ENCODE measurements at places on chromosomes 3 and 15.

GRCh38 chr3:142863010-142863817, 25.7 kb downstream of the PCOLCE2 start:
- no peak for DNase-seq

DNA sequence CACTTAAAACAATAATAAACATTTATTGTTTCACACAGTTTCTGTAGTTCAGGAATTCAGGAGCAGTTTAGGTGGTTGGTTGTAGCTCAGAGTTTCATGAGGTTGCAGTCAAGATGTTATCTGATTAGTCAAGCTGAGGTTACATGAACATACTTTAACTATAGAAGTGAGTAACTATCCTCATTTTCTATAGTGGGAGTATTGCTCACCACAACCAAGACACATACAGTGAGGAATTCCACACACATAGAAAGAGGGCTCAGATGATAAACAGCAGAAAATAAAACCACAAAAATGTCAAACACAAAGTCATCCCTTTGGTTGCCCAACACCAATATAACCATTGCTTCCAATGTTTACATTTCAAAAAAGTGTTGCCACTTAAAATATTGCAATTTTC, 13.6 kb downstream of the SCN11A start:
- no peak for DNase-seq

DNA sequence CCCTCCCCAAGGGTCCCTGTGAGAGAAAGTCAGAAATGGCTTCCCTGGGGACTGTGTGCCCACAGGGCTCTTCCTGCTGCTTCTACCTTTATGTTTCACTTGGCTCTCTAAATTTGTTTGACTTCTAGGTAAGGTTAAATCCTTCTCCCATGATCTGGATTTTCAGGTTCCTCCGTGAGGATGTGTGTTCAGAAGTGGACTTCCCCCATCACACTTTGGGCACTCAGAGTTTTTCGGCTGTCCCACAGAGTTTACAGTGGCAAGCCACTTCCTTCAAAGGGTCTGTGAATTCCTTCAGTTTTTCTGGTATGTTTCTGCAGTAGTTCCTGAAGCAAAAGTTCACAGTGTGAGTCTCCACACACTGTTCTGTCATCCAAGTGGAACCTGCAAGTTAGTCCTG, 30.9 kb upstream of the RARB start:
- no peak for DNase-seq

GRCh38 chr3:87260270-87260669, 16.1 kb downstream of the POU1F1 start:
- DNase-seq, result no peak

GRCh38 chr3:65581313-65581712, 457.4 kb downstream of the MAGI1 start:
- no peak for DNase-seq

GRCh38 chr15:62605282-62605681, 437.3 kb upstream of the TPM1 start:
- DNase-seq, result no peak

DNA sequence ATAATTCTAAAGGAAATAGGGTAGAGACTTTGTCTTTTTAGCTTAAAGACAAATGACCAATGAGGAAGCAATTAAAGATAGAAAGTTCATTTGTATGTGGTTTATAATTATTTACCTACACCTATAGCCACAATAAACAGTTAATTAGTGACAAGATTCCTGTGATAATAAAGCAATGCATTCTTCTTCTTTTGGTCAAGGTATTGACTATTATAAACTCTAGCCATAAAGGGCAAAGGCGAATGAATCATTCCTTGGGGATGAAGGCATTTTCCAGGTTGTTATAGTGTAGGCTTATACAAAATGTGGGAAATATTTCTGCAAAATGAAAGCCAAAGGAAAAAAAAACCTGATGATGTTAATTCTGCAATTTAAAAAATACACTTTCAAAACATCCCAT, 115.4 kb downstream of the PLD1 start:
- no peak for DNase-seq

GRCh38 chr15:99732751-99733267, 428 bp downstream of the LYSMD4 start:
- no peak for DNase-seq

DNA sequence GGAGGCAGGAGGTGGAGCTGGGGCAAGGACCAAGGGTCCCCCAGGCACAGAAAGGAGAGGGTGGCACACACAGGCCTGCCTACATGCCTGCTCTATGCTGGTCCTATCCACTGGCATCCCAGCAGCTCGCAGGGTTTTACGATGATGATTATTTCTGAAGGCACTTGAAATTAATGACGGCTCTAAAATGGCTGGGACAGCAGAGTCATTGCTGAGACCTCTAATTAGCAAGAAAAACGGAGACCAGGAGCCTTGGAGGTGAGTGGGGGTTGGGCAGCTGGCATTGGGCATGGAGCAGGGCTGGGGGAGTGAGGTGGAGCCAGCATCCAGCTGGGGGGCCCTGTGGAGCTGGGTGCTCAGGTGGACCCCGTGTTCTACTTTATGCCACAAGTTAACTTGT, 3.5 kb upstream of the LINGO1 start:
- DNase-seq, result no peak

- no peak for DNase-seq
Observed at GRCh38 chr3:119433613-119434325, 29.6 kb downstream of the TMEM39A start.

- no peak for DNase-seq
Observed at GRCh38 chr3:122745369-122746021, 48.1 kb downstream of the HSPBAP1 start.
